ENCODE measurements at places on chromosomes 4 and X.

DNA sequence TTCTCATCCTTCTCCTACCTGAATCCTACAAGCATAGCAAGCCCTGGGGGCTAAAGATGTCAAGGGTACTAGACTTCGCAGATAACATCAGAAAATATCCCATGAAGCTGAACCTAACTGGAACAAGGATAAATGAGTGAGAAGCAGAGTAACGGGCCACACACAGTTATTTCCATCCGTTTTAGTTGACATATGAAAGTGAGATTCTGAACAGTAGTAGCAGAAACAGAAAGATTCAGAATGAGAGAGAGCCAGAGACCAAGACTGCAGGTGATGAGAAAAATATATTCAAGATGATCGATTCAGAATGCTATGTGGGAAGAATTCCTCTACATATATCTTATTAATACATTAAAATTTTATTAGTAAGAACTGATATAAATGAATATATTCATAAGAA is 165.1 kb downstream of the TSPAN5 start:
- DNase-seq, result no peak

GRCh38 chr4:182192511-182193181 is 50.6 kb upstream of the TENM3 start:
- no peak for DNase-seq

GRCh38 chr4:123603165-123603564 is 206.6 kb downstream of the SPRY1 start:
- peak; percentile 84 for DNase-seq

DNA sequence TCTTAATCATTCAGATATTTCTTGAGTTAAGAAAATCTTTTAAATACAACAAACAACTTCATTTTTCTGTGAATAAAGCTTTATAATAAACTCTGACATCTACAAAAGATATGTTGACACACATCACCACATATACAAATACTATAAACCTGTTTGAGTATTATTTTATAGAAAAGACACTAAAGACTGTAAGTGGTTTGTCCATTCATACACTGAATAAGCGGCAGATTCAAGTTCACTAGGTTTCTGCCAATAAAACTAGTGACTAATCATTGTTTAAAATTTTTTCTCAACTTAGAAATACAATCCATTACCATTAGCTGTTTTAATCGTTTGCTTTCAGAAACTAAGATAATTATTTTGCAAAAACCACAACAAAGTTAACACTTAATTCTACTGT is 1900.0 kb downstream of the C4orf33 start:
- DNase-seq, result no peak

DNA sequence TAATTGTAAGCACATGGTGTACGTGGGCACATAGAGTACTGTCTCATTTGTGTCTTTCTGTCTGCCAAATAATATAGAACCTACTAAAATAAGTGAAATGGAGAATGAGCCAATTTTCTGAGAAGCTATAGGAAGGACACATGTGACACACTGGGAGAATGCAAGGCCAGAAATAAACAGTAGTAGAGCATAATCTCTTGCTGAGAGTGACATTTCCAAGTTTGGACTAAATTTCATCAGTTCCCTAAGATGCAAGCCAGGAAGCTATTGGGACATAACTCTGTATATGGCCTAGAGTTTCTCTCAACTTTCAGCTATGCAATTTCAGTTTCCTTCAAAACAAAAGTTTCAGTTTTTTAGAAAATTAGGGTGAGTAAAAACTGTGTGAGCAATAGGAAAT is 638.7 kb downstream of the PCDH18 start:
- DNase-seq, result no peak

DNA sequence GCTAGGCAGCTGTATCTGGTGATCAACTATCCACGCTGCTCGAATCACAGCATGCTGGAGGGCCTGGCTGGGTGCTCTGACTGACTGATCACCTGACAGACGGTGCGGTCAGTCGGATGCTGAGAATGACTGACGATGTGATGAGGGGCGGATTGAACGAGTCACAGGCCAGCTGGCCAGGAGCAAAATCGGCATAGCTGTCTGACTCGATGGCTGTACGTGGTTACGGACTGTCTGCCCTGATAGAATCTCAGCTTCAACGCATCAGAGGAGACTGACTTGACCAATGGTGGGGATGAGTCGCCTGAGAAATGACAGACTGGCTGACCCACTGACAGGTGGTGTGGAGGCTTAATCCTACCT is 1.0 kb upstream of the SUV39H1 start:
- no peak for DNase-seq

DNA sequence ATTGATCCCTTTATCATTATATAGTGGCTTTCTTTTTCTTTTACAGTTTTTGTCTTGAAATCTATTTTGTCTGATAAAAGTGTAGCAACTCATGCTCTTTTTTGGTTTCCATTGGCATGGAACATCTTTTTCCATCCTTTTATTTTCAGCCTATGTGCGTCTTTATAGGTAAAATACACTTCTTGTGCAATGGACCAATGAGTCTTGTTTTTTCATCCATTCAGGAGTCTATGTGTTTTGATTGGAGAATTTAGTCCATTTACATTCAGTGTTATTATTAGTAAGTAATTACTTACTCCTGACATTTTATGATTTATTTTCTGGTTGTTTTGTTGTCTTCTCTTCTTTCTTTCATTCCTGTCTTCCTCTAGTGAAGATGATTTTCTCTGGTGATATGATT is 66.4 kb upstream of the IL2 start:
- DNase-seq, result no peak

DNA sequence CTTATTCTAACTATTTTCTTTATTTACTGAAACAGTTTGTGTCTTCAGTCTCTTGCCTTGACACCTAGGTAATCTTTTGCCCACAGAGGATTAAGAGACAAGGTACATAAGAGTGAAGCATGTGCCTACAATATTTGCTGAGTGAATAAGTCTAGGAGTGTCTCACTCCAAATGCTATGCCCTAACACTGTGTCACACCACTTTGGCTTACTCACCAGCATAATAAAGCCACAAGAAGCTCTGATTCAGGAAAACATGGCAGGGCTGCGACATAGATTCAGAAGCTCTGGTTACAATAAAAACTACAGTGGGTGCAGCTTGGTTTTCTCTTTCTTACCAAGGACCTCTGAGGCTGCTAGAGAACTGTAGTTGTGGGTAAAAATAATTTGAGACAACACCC is 127.1 kb downstream of the RBM46 start:
- DNase-seq, result peak; percentile 6

DNA sequence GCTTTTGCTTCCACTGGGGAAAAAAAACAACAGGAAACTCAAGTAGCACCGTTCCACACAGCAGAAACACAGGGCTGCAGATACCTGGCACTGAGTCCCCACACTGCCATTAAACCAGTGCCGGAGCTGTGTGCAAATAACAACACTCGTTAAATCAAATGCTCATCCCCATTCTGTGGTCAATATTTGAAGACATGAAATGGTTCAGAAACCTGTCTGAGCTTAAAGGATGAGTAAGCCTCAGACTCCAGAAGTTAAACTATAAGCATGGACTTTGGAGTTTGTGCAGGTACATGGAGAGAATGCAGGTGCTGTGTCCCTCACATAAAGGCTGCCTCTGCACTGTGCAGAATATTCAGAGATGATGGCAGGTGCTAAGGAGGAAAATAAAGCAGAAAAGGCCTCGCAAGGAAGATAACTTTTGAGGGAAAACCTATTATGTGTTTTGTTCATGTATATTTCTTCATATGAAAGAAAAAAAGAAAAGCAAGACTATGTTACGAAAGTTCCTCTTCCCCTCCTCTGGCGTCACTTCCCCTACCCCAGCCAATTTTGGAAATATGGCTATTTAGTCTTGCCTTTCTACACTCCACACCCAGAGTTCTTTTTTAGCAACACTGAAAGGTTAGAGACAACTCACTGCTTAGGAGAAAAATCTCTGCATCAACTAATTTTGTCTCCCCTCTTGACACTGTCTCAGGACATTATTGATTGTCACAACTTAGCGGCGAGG is 4.6 kb downstream of the MPP1 start:
- no peak for DNase-seq

GRCh38 chr4:5930876-5931275 is 38.0 kb upstream of the CRMP1 start:
- DNase-seq, result no peak

DNA sequence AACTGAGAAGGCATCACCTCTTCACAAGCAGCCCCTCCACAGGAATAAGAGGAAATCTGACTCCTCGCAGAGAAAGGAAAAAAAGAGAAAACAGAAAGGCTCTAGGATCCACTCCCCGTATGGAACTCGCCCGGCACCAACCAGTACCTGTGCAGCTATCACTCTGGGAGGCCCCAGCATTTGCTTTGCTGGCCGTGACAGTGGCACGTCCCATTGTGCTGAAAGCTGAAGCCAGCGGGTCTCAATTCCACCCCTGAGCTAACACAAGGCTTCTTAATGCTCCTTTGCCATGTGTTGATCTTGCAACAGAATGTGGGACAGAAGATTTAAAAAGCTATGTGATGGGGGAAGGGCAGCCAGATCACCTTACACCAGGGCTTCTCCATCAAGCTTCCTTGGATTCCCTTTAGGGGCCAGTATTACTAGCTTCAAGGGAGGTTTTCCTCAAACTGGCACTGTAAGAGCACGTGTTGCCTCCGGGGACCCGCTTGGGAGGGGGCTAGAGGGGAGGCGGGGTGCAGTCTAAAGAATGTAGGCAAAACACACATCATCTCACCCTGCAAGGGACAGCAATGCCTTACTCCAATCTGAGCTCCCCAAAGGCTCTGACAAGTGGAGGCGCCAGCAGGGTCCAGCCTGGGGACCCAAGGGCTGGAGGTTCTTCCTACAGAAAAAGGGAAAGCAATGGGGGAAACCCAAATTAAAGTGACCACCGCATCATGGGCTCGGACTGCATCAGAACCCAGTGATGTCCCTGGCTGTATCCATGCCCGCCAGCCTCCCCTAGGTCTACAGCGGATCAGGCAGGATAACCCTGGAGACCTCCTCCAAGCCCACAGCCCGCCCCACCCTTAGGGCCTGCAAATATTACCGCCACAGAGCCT is 1.2 kb downstream of the USP46 start:
- no peak for DNase-seq

GRCh38 chrX:136896121-136896914 is 15.8 kb upstream of the RBMX start:
- DNase-seq, result no peak

GRCh38 chrX:71671043-71671780 is 3.9 kb downstream of the LOC101059915 start:
- DNase-seq, result no peak

GRCh38 chr4:3340700-3341083 is 47.9 kb downstream of the RGS12 start:
- no peak for DNase-seq

DNA sequence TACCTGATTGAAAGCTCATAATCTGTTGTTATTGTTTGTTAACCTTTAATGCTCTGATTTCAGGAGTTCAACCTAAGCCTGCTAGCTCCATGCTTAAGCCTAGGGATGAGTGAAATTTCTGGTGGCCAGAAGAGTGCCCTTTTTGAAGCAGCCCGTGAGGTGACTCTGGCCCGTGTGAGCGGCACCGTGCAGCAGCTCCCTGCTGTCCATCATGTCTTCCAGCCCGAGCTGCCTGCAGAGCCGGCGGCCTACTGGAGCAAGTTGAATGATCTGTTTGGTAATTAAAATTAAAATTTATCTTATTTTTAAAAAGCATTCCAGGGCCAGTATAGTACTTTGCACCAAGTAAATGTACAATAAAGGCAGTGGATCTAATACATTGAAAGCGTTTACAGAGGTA is 37.1 kb upstream of the MSANTD1 start:
- DNase-seq, result no peak

DNA sequence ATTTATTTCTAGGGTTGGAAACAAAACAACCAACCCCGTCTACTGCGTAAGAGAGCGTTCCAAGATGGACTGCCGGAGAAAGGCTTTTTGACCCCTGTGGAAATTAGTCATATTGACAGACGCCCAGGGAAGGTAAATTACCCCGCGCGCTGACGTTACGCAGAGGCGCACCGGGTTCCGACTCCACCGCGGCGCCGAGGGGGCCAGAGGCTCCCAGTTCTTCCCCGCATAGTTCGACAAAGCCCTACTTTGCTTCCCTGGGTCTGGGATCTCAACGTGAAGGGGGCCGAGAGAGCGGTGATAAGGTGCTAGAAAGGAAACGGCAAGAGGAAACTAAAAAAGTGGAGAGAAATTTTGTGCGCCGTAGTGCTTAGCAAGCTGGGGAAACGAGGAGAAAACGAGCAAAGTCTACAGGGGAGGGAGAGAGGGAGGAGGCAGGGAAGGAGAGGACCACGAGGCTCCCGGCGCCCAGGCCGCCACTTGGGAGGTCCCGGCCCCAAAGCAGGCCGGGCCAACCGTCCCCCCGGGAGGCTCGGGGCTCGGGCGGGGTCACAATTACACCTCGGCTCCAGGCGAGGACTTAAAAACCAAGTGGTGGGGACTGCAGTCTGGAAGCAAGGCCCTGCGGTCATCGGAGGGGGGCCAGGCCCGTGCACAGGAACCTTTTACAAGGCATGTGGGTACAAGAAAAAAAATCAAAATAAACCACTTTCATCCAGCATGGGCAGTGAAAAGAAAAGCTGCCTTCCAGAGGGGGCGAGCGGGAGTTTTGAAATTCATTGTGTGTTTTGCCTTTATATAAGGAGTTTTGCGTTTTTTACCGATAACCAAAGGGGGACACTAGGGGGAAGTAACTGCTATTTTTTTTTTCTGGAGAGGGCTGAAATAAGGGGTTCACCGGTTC is 13.2 kb downstream of the HAND2 start:
- no peak for DNase-seq

GRCh38 chrX:40644821-40645358 is 2.5 kb downstream of the CXorf38 start:
- peak; percentile 57 for DNase-seq

DNA sequence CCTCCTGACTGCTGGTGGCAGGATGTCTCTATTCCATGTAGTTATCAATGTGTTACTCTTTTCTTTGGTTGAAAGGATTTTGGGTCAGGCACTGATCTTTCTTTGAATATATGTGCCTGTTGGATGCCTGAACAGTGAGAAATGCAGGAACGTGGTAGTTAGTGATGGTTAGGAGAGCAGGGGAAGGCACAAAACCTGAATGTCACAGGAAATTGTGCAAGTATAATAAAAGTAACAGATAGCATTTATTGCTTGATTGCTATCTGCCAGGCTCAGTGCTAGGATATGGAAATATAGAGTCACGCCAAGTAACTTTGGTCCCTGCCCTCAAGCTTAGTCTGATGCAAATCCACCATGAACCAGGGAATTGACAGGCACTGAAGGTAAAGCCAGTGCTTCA is 219.8 kb upstream of the FAT1 start:
- DNase-seq, result peak; percentile 41

- DNase-seq, result peak; percentile 27
Observed at GRCh38 chrX:154308108-154308946, 12.7 kb downstream of the TKTL1 start.

DNA sequence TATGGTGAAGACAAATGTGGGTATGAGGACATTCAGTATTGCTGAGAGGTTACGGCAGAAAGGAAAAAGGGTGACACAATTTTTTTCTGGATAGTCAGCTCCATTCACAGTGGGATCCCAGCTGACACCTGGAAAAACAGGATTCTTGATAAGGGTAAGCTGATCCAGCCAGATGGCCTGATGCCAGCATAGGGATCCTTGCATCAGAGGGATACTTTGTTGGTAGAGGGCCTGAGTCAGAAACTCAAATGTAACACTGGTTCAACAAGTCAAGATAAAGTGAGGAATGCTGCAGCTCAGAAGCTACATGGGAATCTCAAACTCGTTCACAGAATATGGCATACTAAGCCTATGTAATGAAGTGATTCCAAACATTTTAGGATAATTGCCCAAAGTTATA is 726.7 kb downstream of the C4orf33 start:
- peak; percentile 12 for DNase-seq
